NCI-H2227 treated with DMSO at 0.1 percent for 48 hours (cell line): ENCODE measurements at places on chromosomes 3 and 15.

DNA sequence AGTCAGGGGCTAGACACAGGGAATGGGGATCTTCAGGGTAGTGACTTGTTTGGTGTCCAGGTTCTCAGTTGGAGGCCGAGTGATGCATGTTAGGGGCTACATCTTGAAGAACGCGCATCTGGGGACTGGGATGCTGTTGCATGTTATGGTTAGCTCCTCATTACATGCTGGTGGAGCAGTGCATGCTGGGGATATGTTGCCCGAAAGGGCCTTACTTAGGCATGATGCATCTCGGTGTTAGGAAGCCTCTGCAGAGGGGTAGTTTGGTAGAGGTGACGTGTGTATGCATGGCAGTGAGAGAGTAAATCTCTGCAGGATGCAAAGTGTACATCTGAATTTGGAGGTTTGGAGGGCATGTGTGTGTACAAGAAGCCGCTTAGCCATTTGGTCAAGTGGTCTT is 2.4 kb downstream of the EIF4G1 start:
- DNase-seq = no peak

- no peak for DNase-seq
These were observed 27.8 kb downstream of the DUSP7 start for GRCh38 chr3:52028572-52028971.

DNA sequence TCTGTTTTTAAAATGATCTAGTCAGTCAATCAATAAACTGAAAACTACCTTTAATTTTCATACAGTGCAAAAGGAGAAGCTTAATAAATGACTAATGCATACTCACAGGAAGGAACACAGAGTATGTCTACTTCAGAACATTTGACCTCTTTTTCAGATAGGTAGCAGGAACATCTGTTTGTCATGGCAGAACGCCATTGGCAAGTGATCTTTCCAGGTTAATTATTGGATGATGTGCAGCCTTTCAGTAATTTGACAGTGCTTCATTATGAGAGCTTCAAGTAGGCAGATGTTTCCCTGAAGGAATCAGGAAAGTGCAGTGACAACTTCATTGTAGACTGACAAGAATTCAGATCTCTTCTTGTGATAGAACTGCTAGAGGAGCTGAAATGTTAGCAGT is 325.0 kb downstream of the OTOL1 start:
- DNase-seq = no peak

DNA sequence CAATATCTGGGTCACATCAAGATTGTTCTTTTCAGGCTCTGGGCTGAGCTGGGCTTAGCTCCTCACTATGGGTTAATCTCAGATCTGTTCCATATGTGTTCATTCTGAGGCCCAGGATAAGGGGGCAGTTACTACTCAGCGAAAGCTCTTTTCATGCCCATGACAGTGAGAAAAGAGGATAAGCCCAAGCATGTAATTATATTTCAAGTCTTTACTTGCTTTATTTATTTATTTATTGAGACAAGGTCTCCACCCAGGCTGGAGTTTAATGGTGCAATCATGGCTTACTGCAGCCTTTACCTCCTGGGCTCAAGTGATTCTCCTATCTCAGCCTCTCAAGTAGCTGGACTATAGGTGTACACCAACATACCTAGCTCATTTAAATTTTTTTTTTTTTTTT is 44.7 kb upstream of the SELENOK start:
- DNase-seq = peak; percentile 37

- DNase-seq = no peak
These were observed 174.8 kb upstream of the BHLHE40 start for GRCh38 chr3:4804161-4805058.

DNA sequence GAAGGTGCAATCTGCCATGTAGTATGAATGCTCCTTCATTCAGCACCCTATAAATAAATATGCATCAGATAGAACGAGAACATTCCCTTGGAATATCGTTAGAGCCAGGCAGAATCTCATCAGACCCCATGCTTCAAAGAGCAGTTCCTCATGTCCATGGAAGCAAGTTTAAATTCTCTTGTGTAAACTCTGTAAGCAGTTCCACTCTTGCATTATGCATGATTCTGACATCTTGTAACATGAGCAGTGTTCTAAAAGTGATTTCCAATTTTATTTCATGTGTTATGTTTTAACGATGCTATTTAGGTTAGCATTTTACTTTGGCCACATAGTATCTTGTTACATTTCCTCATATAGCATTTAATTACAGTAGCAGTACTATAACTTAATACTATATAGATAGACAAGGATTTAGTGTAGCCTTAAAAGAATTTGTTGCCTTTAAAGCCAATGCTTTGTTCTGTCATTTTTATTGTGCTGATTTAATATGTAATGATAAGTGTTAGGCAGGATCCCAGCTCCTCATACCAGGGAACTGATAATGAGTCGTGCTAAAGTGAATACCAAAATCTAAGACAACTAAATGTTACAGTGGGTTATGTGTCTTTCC is 161.2 kb upstream of the NECTIN3 start:
- DNase-seq = no peak

DNA sequence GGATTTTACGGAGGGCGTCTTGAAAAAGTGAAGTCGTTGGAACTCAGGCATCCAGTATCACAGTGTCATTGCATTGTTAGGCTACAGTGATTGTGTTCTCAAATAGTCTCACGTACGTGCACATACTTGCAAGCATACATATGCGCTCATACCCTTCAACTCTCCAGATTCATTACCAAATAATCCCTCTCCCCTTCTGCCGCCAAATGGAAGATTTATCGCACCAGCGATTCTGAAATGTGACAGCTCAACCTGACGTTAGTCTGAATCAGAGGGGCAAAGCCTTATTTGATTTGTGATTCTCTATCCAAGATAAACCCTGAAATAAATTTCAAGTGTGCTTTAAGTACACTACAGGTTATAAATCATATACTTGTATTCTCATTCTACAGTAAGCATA is 119.4 kb downstream of the GADL1 start:
- no peak for DNase-seq

GRCh38 chr15:48409623-48410022 is 78.4 kb downstream of the DUT start:
- DNase-seq = no peak

- no peak for DNase-seq
These were observed 22.8 kb upstream of the ARHGEF26 start for GRCh38 chr3:154098376-154098775.

DNA sequence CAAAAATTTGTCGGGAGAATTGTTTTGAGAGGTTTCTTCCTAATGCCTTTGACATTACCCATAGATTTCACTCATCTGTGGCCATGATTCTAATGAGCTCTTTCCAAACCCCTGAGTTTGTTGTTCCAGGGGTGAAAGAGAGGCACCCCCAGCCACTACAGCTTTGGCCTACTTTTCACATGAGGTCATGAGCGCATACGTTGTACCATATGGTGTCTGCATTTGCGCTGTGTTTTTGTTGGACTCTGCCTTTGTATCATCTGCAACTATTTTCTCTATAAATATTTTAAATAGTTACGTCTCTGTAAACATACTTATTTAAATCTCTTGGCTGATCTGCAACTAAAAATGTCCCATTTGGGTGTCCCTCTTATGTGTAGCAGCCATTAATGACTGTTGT is 107.9 kb downstream of the LRTM1 start:
- no peak for DNase-seq
